ENCODE measurements at places on chromosomes 4 and X.
A peak's percentile ranks its signal among the peaks of the same experiment; 100 is the strongest.

DNA sequence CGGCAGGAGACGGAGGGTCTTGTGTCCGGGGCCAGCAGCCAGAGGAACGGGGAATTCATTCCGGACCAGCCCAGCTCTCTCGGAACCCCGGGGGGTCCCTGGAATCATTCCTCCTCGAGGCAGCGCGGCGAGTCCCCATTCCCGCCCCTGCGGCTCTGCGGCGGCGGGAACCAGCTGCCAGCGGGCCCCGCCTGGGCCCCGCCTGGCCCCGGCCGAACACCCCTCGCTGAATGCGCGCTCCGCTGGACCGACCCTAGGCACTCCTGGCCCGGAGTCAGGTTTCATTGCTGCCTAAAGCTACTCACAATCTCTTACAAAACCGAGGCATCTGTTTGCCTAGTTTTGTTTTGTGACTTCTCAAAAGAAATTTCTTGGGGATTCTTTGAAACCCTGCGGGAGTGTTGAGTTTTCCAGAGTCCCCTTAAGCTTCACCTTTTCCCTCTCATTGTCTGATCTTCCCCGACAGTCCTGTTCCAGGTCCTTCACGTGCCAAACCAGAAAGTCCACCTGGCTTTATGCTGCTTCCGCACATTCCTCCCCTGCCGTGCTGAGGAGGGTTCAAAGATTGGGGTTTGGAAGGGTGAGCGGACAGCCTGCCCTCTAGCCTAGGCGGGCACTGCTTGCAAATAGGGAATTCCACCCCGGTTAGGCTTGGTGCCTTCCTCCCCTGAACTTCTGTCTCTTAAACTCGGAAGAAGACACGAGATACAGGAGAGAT is 789 bp downstream of the ARHGAP10 start:
- peak; percentile 66 for ATAC-seq

DNA sequence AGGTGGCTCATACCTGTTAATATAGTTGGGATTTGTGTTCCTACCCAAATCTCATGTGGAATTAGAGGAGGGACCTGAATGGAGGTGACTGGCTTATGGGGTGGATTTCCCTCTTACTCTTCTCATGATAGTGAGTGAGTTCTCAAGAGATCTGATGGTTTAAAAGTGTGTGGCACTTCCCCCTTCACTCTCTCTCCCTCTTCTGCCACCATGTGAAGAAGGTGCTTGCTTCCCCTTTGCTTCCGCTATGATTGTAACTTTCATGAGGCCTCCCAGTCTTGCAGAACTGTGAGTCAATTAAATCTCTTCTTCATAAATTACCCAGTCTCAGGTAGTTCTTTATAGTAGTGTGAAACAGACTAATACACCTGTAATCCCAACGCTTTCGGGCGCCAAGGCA is 28.3 kb upstream of the WDR19 start:
- no peak for ATAC-seq

DNA sequence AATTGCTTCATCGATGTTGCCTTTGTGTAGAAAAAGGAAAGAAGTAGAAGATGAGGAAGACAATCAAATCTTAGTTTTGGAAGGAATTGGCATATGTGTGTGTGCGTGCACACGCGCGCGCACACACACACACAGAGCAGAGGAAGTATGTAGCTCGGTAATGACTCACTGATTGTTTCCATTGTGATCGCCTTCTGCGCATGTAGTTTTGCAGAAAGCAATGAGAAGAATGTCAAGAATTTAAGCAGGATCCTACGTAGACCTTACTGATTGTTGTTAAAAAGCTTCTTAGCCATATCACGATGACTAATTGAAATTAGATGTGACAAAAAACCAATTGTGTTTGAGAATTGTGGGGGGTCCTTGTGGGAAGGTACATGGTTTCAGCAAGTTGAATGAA is 12.8 kb upstream of the LIMCH1 start:
- no peak for ATAC-seq

- no peak for ATAC-seq
Observed at GRCh38 chr4:19557161-19557560, 694.5 kb upstream of the SLIT2 start.

DNA sequence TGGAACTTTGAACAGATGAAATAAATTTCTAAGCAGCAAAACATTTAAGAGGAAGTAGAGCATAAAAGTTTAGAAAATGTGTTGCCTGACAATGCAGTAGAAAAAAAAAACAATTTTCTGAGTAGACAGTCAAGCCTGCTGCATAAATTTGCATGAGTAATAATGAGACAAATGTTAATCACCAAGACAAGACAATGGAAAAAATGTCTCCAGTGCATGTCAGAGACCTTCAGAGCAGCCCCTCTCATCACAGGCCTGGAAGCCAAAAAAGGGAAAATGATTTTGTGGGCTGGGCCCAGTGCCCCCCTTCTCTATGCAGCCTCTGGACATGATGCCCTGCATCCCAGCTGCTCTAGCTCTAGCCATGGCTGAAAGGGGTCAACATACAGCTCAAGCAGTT is 204.6 kb downstream of the COX18 start:
- no peak for ATAC-seq

DNA sequence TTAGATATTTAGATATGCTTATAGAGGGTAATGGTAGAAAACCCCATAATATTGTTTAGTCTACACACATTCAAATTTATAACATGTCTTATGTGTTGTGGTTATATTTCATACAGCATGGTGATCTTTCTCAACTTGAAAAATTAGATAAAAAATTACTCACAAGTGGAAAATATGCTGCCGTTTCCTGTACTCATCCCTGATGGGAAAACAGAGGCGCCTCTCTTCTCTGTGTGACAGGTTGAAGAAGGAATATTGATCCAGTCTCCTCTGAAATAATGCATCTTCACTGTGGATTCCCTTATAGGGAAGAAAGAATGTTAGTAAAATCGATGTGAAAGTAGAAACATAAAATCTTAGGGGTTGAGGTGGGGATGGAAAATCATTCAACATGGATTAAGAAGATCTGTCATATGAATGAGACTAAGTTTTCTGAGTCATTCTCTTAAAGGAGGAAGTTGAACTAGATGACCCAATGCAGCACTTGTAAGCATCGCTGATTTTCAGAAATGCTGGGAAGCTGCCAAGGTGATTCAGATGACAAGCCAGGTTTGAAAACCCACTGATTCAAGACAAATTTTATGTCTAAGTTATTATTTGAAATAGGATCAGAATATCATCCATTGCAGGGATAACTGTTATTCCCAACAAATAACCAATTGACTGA is 70.7 kb downstream of the ANKRD50 start:
- ATAC-seq = peak; percentile 85

- ATAC-seq = no peak
Observed at GRCh38 chr4:14087921-14088320, 460.4 kb upstream of the BOD1L1 start.

DNA sequence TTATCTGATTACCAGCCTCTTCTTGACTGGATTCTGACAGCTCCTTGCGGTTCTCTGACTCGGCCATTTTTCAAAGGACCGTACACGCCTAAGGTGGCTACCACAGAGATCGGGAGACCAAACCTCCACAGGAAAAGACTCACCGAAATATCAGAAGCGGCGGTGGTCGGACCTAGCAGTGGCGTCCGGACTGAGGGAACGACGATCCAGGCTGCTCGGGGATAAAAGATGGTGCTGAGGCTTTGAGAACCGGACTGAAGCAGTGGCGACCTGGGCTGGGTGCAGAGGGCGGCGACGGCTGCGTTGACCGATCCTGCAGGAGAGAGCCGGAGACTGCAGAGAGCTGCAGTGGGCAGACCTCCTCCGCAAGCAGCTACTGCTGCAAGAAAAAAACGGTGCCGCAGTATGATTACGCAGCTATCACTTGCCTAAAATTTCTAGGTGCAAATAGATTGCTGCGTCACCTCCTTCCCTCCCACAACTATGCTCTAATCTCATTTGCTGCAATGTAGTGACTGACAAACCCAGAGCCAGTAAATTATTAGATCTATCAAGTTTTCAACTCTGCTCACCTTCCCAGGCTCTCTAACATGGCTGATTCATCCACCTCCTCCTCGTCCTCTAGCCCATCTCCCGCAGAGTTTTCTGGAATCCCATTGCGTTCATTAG is at the start of gene NAP1L2:
Gene NAP1L2, minus strand, starts transcription at position 426 of the 669 bp plus-strand sequence. Its CDS starts 359 bp downstream, at position 67.
- ATAC-seq = peak; percentile 90

- no peak for ATAC-seq
Observed at GRCh38 chr4:6335040-6335590, 65.5 kb downstream of the WFS1 start.

DNA sequence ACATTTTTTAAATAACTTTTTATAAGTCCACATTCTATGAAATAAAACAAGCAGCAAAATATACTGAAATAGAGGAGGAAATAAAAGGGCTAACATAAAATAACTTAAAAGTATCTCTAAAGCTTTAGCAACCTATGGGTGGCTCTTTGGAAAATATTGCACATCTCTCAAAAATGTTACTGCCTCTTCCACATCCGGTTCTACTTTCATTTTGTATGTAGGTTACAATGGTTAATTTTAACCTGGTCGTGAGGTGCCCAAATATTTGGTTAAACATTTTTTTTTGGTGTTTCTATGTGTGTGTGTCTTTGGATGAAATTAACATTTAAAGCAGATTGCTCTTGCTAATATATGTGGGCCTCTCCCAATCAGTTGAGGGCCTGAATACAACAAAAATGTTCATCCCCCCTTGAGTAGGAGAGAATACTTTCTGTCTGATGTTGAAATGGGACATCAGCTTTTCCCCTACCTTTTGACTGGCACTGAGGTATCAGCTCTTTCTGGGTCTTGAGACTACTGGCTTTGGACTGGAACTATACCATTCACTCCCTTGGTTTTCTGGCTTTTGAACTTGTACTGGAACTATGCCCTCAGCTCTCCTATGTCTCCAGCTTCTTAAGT is 353.0 kb downstream of the ADAM29 start:
- ATAC-seq = no peak

GRCh38 chrX:146363919-146364318 is 445.7 kb upstream of the CXorf51B start:
- ATAC-seq = no peak

GRCh38 chrX:45621376-45622041 is 420.8 kb upstream of the DIPK2B start:
- ATAC-seq = peak; percentile 55

DNA sequence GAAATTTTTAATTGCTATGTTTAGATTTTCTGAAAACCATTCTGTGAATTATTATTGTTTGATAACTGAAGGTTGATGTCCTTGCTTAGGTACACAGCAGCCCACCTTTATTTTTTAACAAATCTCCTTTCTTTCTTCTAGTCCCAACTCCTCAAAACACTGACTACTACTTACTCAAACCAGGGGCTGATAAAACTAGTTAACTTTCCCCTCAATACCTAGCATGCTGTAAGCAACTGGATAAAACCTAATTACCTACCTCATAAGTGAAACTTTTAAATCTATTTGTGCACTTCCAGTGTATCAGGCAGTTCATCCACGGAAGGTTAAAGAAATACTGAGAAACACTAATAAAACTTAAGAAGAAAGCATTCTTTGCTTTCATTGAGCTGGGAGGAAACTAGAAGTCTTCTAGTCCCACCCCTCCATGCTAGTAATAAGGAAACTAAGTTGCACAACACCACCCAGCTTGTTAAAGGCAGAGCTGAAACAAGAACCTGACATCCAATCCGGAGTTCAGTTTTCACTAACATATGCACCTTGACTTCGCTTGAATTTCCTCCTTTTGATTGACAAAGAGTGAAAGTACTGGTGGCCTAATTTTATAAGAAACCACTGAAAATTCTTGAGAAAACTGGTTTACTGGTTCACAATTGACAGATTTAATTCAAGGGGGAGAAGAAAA is 180.2 kb upstream of the TET2 start:
- ATAC-seq = no peak

DNA sequence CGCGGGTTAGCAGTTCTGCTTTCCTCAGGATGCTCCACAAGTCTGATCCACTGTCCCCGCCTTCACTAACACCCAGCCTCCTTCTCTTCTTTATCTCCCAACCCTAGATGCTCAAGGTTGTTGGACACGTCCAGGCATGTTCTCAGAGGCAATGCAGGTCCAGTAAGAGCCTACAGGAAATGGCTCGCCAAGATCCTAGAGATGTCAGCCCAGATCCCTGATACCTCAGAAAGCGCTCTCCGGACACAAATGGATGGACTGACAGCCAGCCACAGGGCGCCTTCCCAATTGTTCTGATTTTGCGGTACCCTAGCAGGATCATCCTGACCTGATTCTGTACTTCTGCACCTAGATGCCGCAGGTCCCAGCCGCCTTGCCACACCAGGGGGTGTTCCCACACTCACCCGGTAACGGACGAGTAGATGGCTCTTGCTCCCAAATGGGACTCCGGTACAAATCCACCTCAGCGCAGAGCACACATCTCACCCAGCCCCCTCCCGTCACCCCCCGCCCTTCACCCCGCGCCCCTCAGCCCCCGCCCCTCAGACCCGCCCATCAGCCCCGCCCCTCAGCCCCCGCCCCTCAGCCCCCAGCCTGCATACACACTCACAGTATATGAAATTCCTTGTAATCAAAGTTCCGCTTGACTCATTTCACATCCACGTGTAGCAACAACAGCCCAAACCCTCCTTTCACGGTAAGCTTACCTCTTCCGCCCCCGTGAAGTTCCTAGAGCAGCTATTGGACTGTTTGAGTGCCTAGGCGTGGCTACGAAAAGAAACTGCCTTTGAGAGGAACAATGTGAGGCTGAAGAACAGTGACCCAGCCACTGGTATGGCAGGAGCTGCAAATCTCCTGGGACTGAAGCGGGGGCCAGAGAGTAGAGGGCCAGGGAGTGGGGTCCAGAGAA is at the start of gene EDA2R:
Gene EDA2R, minus strand, starts transcription at position 488 of the 910 bp plus-strand sequence. CDS start 23,058 bp downstream, outside the sequence.
- peak; percentile 87 for ATAC-seq

DNA sequence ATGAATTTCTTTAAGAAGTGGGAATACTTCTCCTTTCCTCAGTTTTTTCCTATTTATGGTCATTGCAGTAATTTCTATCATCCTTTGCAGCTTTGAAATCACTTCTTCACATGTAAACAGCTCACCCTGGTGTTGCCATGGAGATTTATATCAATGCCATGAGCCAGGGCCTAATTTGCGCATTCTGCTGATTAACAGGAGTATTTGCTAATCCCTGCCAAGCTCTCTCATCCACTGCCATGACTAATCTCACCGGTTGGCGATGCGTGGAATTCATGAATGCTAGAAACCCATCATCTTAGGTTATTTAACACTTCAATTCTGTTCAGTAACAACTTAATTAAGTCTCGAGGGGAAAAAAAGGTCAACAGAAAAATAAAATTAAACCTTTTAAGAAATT is 11.8 kb upstream of the FGF13 start:
- no peak for ATAC-seq

GRCh38 chr4:23036503-23036902 is 343.8 kb downstream of the GBA3 start:
- no peak for ATAC-seq

- ATAC-seq = no peak
Observed at GRCh38 chrX:18422325-18422724, 3.1 kb upstream of the CDKL5 start.

DNA sequence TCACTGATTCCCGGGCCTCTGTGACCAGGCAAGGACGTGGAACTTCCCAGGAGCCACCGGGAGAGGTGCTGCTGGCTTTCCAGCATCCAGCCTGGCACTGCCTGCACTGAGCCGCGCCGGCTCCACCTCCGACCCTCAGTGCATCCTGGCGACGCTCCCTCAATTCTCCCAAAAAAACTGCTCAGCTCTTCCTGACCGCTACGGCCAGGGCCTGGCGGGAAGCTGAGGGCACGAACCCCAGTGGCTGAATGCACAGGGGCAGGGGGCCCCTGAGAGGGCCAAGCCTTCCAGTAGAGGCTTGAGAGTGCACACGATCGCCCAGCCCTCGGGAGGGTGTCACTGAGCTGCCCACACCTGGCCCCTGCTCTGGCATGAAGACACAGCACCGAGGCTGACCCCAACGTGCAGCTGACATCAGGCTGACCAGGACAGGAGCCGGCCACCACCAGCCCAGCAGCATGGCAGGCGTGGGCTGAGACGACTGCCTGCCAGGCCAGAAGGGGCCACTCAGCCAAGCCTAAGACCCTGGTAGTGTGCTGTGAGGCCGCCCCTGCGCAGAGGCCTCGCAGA is 6.9 kb downstream of the CTBP1 start:
- no peak for ATAC-seq
